MCF 10A (cell line): ENCODE measurements at places on chromosomes 2 and 18. TPM values are rescaled to one million over a fixed set of nuclear protein-coding genes. Genes with fewer than 3 reads are reported as not detected.

The MBD1 gene
- total RNA-seq, result 203 and 227 TPM in 2 replicates

The NYAP2 gene
- not detected in 2 replicates for total RNA-seq

The ESPNL gene
- not detected in 2 replicates for total RNA-seq

The KATNAL2 gene
- total RNA-seq, result 2.1 and 3.5 TPM in 2 replicates

The SH3YL1 gene
- total RNA-seq, result 39.1 and 47.4 TPM in 2 replicates

The ZNF804A gene
- total RNA-seq, result 0.17 TPM in 1 of 2 replicates, not detected in the other

The GAREM1 gene
- 21.4 and 24.0 TPM in 2 replicates for total RNA-seq

The UGT1A4 gene
- total RNA-seq, result 0.12 TPM in 1 of 2 replicates, not detected in the other

The PROKR1 gene
- total RNA-seq, result not detected in 2 replicates

The NT5C1B gene
- total RNA-seq, result not detected in 2 replicates

The SGO2 gene
- 9.5 and 14.2 TPM in 2 replicates for total RNA-seq

The RAB10 gene
- total RNA-seq, result 139 and 147 TPM in 2 replicates

The CNTNAP5 gene
- not detected in 2 replicates for total RNA-seq

The MFSD6 gene
- 19.7 and 29.0 TPM in 2 replicates for total RNA-seq

The RND3 gene
- 158 and 182 TPM in 2 replicates for total RNA-seq

The HAT1 gene
- total RNA-seq, result 40.7 and 41.8 TPM in 2 replicates

The RAPGEF4 gene
- total RNA-seq, result 0.42 TPM in 1 of 2 replicates, not detected in the other

The STPG4 gene
- total RNA-seq, result 0.83 TPM in 1 of 2 replicates, not detected in the other

The CTLA4 gene
- total RNA-seq, result not detected in 2 replicates

The ZNF519 gene
- total RNA-seq, result 5.3 and 6.0 TPM in 2 replicates

The MORN2 gene
- 13.9 and 14.8 TPM in 2 replicates for total RNA-seq

The DAW1 gene
- total RNA-seq, result 0.64 and 1.1 TPM in 2 replicates

The RAMP1 gene
- total RNA-seq, result 4.3 and 11.2 TPM in 2 replicates

The ANO7 gene
- total RNA-seq, result 0.14 and 0.15 TPM in 2 replicates

The CBLN2 gene
- total RNA-seq, result not detected in 2 replicates

The CPO gene
- total RNA-seq, result not detected in 2 replicates

The AFF3 gene
- total RNA-seq, result 0.42 and 1.0 TPM in 2 replicates

The LYG2 gene
- total RNA-seq, result not detected in 2 replicates

The HRH4 gene
- total RNA-seq, result 0.10 and 0.16 TPM in 2 replicates

The ONECUT2 gene
- 0.49 and 0.89 TPM in 2 replicates for total RNA-seq

The TACR1 gene
- total RNA-seq, result not detected in 2 replicates

The ARID5A gene
- total RNA-seq, result 3.0 and 3.4 TPM in 2 replicates

The VWC2L gene
- total RNA-seq, result not detected in 2 replicates

The RUFY4 gene
- not detected in 2 replicates for total RNA-seq

The TRAPPC8 gene
- 29.0 and 33.9 TPM in 2 replicates for total RNA-seq

The KIF5C gene
- total RNA-seq, result 0.10 and 0.21 TPM in 2 replicates

The NEU4 gene
- not detected in 2 replicates for total RNA-seq

The CLHC1 gene
- 32.8 and 35.4 TPM in 2 replicates for total RNA-seq

The SLC4A3 gene
- 4.2 and 4.7 TPM in 2 replicates for total RNA-seq

The MC2R gene
- total RNA-seq, result not detected in 2 replicates

The PIEZO2 gene
- 0.49 and 0.93 TPM in 2 replicates for total RNA-seq

The ACVR1 gene
- total RNA-seq, result 26.4 and 41.4 TPM in 2 replicates

The APOB gene
- 0.05 TPM in 1 of 2 replicates, not detected in the other for total RNA-seq

The ETAA1 gene
- total RNA-seq, result 10.4 and 11.7 TPM in 2 replicates

The CHRNG gene
- not detected in 2 replicates for total RNA-seq

The SERPINB12 gene
- total RNA-seq, result not detected in 2 replicates

The SP140 gene
- total RNA-seq, result 0.61 TPM in 1 of 2 replicates, not detected in the other

The UPP2 gene
- total RNA-seq, result not detected in 2 replicates

The PROC gene
- not detected in 2 replicates for total RNA-seq

The C1D gene
- total RNA-seq, result 17.4 and 22.4 TPM in 2 replicates

The KLHL41 gene
- total RNA-seq, result 0.34 and 0.35 TPM in 2 replicates
